ENCODE measurements at places on chromosomes 1 and 21.
A peak's percentile ranks its signal among the peaks of the same experiment; 100 is the strongest.

DNA sequence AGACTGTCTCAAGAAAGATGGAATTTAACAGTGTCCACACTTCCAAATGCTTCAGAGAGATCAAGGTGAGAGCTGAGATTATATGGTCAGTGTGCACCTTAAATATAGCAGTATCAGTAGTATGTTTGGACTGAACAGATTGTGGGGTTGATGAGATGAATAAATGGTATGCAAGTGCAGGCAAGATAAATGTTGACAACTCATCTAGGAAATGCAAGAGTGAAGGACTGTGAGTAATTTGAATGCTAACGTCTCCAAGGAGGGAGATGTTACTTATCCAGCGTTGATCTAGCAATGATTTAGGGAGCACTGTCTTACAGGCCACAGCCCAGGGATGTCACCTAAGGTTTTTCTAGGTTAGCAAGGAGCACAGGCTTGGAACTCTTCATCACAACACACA, 170.7 kb upstream of the GALNT2 start:
- DNase-seq: no peak

DNA sequence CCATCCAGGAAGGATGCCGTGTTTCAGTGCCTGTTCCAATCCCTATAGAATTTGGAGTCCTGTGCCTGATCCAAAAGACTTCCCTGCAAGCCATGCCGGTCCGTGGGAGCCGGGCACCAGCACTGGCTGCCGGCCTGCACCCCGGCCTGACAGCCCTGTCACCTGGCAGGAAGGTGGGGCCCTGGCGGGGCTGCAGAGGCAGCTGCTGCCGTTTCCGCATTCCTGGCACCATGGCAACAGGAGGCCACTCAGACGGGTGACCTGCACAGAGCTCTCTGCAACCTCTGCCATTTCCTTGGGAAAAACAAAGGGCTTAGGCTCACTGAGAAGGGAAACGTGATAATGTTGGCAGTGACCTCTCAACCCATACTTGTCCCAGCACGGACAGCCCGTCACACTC, 63.2 kb upstream of the TMEM51 start:
- no peak for DNase-seq

- DNase-seq: peak; percentile 68
Measured at GRCh38 chr1:26336477-26337205, 17.3 kb downstream of the CRYBG2 start.

DNA sequence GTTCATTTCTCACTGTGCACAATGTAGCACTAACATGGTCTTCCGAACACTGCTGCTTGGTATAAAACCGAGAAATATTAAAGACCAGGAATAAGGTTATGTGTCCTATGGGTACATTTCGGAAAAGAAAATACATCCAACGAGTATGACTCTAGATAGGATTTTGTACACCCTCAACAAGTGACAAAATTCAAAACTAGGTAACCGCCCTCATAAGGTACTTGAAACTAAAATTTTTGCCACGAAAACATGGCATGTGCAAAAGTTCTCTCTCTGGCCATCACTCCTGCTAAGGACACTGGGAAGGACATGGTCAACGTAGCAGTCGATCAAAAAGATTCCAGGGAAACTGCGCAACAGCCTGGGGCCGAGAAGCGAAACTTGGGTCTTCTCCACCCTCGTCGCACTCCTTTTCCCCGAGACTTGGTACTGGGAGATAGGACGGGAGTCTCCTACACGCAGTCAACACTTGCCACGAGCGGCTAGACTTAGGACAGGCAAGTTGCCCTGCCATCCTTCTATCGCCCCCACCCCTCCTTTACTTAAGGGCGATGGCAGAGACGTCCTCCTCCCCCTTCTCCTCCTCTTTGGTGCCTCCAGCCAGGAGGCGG, 338 bp upstream of the TOR1AIP1 start:
- no peak for DNase-seq

- no peak for DNase-seq
Measured at GRCh38 chr1:197145446-197146024, 934 bp downstream of the ASPM start.

- DNase-seq: no peak
Measured at GRCh38 chr1:67833602-67833940, 304 bp upstream of the GNG12 start.

GRCh38 chr1:67599085-67599484, 85.9 kb upstream of the GADD45A start:
- no peak for DNase-seq

DNA sequence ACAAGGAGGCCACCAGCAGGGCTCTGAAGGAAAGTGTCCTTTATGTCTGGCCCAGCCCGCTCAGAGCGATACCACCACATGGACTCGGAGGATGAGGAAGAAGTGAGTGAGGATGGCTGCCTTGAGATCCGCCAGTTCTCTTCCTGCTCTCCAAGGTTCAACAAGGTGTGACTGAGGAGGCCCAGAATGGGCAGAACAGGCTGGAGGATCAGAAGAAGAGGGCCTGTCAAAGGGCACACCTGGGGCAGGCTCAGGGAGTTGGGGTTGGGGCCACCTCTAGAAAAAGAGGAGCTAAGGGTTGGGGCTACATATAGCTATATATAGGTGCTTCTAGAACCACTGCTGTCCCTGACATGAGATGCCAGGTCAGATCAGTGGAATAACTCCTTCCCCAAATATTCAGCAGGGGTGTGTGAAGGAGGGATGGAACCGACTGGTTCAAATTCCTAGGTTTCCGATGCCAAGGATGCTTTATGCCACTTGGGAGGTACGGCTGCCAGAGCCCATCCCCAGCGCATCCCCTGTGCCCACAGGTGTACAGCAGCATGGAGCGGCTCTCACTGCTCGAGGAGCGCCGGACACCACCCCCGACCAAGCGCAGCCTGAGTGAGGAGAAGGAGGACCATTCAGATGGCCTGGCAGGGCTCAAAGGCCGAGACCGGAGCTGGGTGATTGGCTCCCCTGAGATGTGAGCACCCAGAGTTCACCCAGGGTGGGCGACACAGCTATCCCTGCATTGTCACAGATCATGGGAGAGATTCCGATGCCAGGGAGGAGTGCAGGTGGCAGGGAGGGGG, 102.2 kb downstream of the PIK3R3 start:
- DNase-seq: no peak

GRCh38 chr1:162541619-162542141, 19.8 kb upstream of the UAP1 start:
- no peak for DNase-seq

GRCh38 chr1:89243046-89243445, 29.6 kb downstream of the GBP5 start:
- no peak for DNase-seq

- no peak for DNase-seq
Measured at GRCh38 chr1:20426923-20427322, 59.1 kb downstream of the CAMK2N1 start.

DNA sequence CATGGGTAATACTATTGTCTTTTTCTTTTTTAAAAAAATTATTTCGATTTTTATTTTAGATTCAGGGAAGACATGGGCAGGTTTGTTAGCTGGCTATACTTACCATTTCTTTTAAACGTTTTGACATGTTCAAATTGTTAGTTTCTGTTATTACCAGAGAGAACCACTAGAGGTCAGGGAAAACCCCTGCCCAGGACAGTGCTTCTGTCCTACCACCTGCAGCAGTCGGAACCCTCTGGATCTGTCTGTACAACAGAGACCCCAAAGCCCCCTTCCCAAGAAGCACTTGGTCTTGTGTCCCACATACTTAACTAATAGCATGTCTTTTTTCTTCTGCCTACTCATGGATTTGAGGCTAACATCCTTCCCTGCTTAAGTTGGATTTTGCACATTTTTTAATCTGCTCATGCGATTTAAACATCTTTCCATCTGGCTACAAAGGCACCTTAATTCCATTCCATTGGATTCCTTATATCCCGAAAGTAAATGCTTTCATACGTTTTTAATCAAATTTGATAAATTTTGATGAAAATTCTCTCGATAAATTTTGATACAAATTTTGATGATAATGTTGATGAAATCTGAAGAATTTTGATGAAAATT, 10.0 kb upstream of the C1orf115 start:
- no peak for DNase-seq

DNA sequence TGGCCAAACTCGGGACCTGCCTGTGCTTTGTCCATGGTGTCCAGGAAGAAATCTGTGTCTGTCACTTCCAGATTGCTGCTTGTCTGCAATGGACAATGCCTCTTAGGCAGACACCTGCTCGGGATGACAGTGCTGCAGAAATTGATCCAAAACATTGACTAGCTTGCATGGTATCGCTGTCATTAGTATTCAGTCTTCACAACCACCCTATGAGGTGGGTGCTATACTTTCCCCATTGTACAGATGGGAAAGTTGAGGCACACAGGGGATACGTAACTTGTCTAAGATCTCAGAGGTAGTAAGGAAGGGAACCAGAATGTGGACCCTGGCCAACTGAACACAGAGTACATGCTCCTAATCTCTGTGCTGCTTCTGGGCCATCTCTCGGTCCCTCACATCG, 138.7 kb downstream of the DHRS3 start:
- no peak for DNase-seq

DNA sequence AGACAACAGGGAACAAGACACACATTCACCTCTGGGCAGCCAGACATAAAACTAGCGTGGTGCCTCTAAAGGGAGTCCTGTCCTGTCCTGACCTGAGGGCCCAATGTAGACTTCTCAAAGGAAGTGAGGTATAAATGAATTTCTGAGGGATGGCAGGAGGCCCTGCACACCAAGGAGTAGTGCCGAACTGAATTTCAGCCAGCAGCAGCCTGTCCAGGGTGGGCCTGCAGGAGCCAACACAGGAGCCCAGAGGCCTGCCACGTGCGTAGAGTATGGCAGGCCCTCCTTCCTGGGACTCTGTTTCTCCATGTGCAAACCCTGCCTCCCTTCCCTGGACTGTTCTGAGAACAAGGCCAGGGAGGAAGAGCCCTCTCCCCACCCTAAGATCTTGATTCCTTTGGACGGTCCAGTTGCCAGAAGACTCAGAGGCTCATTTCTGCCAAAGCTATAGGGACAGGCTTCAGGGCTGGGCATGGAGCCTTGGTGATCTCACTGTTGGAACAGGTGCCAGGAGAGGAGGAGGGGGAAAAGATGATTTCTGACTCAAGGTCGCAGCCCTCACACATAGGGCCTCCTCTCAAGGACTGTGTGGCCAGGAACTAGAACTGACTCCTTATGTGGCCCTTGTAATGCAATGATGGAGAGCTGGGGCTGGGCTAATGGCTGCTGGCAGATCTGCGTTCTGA, 1.8 kb upstream of the FABP3 start:
- DNase-seq: no peak

- DNase-seq: no peak
Measured at GRCh38 chr1:54606990-54607325, 16.4 kb downstream of the FAM151A start.

DNA sequence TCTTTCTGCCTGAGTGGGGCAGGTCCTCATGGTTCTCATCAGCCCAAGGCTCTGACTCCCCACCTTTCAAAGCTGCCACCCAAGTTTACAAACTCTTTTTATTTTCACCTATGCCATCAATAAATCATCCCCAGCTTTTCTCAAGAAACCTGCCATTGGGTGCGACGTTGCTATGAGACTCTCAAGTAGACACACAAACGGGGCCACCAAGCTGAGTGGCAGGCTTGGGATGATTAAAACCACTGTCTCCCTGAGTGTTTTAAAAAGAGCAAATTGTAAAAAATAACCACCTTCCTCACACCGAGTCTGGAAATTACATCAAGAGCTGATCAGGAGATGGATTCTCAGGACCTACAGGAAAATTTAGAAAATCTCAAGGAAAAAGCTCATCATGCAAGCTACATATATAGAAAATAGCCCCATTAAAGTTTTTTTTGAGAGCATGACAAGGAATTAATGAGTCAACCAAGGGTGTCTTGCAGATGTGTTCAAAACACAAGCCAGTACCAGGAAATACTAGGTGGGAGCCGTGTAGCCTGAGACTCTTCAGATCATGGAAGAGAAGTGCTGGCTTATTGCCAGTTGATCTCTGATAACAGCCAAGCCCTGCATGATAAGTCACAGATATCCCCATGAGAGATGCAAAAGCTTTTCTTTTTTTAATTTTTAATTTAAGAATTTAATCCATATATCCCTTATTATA, 158.4 kb upstream of the BACE2 start:
- DNase-seq: no peak

- no peak for DNase-seq
Measured at GRCh38 chr1:10508511-10508951, 33.8 kb downstream of the PEX14 start.

GRCh38 chr1:55064861-55065263, 25.5 kb downstream of the PCSK9 start:
- no peak for DNase-seq

DNA sequence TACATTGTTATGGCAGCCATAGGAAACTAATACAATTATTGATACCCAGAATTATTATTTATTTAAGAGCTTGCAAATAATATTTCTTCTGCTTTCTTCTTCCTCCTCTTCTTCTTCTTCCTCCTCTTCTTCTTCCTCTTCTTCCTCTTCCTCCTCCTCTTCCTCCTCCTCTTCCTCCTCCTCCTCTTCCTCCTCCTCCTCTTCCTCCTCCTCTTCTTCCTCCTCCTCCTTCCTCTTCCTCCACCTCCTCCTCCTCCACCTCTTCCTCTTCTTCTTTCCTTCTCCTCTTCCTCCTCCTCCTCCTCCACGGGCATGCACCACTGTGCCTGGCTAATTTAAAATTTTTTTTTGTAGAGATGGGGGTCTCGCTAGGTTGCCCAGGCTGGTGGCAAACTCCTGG, 95.6 kb upstream of the BCAR3 start:
- DNase-seq: no peak
